LHCN-M2 (cell line): ENCODE measurements at places on chromosomes 4 and X.
A peak's percentile ranks its signal among the peaks of the same experiment; 100 is the strongest.

GRCh38 chr4:22678940-22679854 lies 13.5 kb upstream of the GBA3 start:
- DNase-seq: peak; percentile 86

DNA sequence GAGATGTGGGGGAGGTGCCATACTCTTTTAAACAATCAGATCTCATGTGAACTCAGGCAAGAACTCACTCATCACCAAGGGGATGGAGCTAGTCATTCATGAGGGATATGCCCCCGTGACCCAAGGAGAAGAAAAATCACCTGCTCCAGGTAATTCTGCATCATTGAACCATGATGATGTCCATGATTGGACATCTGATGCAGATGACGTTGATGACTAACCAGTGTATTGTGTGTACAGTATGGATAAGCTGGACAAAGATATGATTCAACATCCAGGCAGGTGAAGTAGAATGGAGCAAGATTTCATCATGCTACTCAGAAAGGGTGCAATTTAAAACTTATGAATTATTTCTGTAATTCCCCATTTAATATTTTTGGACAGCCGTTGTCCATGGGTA lies 286.4 kb upstream of the SMIM31 start:
- DNase-seq: no peak

DNA sequence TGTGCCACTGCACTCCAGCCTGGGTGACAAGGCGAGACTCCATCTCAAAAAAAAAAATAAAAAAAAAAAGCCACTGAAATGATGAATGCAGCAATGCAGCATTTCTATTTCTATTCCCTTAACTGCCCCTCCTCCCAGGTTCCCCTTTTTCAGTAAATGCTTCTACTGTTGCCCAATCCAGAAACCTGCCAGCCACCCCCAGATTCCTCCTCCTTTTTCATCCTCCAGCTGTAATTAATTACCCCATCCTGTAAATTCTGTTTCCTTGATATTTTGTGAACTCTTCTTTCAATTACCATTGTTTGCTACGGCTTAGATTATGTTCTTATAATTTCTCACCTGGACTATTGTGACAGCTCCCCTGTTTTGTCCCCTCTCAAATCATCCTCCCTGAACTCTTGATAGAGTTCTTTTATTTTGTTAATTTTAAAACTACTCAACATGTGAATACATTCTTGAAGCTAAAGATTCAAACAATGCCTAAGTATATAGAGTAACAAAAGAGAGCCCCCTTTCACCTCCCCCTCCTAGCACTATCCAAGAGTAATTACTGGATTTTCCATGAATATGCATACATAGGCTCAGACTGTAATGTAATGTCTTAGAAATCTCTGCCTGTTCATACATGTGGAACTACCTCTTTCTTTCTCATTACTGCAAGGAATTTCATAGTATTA lies 140.6 kb upstream of the GPC4 start:
- no peak for DNase-seq

GRCh38 chr4:109588176-109588575 lies 28.1 kb downstream of the MCUB start:
- no peak for DNase-seq

GRCh38 chrX:77347572-77347971 lies 99.6 kb upstream of the FGF16 start:
- DNase-seq: no peak

DNA sequence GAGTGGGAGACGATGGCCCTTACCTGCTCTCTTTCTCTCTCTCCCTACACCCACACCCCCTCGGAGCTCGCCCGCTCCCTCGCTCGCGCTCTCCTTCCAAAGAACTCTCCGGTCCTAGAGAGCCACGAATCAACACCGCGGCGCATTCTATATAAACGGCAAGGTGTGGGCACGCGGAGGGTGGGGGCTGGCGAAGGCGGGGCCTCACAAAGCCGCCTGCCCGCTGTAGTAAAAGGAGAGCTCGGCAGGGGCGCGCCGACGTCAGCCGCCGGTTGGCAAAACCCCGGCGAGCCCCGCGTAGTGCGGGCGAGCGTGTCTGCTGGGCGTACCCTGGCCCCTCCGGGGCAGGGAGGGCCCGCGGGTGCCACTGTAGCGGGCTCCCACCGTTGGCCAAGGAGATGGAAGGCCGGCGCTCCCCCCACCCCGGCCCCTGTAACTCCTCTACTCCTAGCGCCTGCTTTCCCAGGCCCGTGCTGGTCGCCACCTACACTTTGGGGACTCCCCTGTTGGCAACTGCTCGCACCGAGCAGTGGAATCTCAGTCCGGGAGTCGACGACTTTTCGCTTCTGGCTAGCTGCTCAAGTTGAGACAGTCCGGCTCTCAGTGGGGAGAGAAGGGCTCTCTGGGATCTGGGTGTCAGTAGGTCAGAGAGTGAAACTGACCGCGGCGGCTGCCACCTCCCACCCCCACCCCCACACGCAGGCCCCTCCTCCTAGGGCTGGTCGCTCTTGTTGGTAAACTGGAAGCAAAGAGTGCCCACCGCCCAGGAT lies 325.5 kb upstream of the F9 start:
- DNase-seq: peak; percentile 34

- DNase-seq: peak; percentile 13
Measured at GRCh38 chr4:183448436-183448835, 4.0 kb downstream of the CDKN2AIP start.

GRCh38 chr4:53116954-53117353 lies 248.9 kb downstream of the SCFD2 start:
- DNase-seq: peak; percentile 35

DNA sequence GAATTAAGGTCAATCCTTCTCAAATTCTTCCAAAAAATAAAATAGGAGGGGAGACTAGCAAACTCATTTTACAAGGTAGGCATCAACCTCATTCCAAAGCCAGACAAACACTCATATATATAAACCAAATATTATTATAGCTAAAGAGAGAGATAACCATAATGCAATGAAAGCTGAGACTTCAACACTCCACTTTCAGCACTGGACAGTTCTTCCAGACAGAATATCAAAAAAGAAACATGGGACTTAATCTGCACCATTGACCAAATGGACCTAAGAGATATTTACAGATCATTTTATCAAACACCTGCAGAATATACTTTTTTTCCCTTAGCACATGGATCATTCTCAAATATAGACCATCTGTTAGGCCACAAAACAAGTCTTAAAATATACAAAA lies 15.5 kb upstream of the EDA2R start:
- no peak for DNase-seq

- DNase-seq: peak; percentile 80
Measured at GRCh38 chr4:128812442-128813235, 3.1 kb downstream of the JADE1 start.

GRCh38 chr4:101708293-101709039 lies 82.1 kb upstream of the BANK1 start:
- DNase-seq: no peak

DNA sequence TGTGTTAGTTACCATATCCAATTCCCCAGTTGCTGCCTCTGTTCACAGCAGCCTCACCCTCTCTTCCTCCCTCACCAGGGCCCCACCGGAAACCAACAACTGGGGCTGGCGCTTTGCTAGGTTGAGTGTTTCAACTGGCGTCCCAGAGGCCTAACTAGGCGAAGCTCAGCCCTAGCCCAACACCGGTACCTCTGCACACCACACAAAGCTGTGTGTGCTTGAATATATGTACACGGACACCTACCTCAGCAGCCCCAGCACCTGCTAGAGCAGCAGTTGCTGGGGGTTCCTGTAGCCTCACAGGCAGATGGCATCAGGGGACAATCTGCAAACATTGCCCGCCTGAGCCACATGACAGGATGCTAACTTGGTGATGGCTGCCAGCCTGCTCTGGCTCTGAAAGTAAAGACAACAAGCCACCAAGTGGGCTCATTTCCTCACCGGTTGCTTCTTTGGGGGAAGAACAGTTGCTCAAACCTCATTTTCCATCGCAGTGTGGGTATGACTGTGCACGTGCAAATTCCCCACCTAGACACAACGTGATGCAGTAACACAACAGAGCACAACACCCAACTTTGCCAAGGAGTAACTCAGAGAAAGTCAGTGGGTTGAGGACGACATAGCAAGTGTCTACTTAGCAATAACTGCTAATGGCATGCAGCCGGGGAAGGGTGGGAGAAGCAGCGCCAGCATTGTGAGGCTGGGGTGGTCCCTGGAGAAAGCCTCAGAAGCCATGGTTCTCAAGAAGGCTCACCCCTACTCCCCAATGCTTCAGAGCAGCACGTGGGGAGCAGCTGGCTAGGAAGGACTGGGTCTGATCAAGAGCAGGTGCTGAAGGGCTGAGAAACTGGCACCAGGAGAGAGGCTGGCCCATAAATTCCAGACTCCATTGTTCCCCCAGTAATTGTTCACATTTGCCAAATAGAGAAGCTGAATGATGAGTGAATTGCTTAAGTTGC lies 139.5 kb downstream of the SH3KBP1 start:
- DNase-seq: no peak
